GM12865 (cell line): ENCODE measurements at places on chromosomes 13 and 19.
A peak's percentile ranks its signal among the peaks of the same experiment; 100 is the strongest.

DNA sequence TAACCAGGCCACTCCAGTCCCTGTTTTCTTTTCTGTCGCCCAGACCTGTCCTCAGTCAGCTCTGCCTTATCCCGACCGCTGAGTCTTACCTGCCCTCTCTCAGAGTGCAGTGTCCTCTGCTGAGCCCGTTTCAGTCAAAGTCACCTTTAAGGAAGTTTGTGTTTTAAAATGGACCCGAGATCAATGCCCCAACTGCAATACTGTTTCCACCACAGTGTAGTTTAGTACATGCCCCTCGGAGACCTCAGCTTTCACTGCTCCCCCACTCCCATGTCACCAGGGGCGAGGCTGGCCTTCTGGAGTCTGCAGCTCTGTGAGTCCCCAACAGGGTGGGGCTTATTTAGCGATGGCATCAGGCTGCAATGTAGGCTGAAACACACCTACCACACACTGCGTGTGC lies 248.4 kb upstream of the TSHZ3 start:
- DNase-seq, result no peak

DNA sequence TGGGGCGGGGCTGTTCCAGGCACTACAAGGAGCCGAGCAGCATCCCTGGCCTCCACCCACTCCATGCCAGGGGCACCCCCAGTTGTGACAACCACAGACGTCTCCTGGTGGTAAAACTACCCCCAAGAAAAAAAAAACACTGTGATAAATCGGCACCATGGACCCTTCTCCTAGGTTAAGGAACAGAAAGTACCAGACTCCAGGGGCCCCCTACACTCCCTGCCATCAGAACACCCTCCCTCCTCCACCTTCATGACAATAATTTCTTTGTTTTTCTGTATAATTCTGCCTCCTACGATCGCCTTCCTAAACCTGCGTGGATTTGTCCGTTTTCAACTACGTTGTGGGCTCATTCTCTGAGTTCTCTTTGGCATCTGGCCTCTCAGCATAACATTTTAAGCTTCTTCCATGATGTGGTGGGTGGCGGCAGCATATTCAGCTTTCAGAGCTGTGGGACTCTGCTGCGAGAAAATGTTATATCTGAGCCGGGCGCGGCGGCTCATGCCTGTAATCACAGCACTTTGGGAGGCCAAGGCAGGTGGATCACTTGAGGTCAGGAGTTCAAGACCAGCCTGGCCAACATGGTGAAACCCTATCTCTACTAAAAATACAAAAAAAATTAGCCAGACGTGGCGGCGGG lies 8.6 kb downstream of the TLE2 start:
- DNase-seq, result no peak

DNA sequence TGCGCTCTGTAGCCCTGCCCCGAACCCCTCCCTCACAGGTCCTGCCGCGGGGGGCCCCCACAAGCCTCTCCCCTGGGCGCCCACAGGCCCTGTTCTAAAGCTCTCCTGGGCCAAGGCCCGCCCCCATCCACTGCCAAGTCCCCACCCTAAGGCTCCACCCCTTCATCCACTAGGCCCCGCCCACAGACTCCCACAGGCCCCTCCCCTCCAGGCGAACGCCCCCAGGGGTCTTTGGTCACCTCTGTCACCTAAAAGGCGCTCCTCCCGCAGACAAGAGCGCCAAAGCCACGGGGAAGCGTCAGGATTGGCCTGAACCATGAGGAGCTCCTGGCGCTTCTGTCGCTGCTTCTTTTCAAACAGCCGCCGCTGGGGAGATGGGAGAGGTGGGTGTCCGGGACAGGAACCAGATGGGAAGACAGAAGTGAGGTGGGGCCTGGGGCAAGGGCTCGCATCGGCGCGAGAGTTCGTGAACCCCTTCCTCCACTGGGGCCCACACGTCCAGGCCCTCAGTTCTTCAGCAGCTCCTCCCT lies 2.3 kb downstream of the TULP2 start:
- peak; percentile 54 for DNase-seq

DNA sequence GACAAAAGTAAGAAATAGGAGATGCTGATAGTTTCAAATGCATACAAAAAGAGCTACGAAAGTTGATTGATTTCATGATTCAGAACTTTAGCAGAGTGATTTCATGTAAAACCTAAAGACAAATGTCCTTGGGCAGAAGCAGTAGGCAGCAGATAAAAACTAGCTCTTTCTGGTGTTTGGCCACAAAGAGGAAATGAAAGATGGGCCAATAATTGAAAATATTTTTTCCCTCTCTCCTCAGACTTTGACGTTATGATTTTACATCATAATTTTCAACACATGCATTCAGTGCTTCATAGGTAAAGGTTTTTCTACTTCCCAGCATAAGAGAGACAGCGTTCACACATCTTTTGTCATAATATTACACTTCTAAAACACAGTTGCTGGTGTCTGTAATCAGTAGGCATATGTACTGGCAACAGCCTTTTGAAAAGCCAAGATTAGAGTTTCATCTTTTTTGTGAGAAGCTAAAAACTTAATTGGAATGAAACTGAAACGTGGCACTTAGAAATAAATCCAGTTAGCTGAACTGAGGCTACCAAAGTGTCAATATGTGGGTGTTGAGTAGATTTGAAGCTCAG lies 9.3 kb downstream of the SCEL start:
- peak; percentile 19 for DNase-seq

DNA sequence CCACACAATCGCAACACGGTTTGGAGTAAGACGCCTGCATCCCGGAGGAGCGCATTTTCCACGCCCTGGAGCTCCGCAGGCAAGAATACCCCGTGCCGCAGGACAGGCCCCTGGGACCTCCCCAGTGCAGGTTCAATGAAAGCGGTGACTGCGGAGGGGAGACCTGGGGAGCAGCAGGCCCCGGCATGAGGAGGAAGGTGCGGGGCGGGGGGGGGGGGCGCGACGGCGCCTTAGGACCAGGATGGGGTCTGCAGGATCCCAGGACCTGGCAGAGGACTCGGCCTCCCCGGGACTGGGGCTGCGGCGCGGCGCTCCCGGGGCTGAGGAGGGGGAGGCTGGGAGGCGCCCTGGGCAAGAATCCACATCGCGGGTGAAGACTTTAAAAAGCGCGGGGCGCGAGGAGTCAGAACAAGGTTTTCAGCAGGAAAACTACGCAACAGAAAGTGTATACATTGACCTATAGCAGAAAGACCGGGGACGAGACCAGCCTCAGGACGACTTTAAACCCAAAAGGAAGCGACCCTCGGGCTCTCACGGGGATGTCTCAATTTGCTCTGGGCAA lies 432 bp downstream of the ZNF611 start:
- no peak for DNase-seq
